Dermis microvascular lymphatic vessel endothelial cell (primary cell): ENCODE measurements at places on chromosomes 4 and X. TPM values are rescaled to one million over a fixed set of nuclear protein-coding genes. Genes with fewer than 3 reads are reported as not detected.
A peak's percentile ranks its signal among the peaks of the same experiment; 100 is the strongest.

DNA sequence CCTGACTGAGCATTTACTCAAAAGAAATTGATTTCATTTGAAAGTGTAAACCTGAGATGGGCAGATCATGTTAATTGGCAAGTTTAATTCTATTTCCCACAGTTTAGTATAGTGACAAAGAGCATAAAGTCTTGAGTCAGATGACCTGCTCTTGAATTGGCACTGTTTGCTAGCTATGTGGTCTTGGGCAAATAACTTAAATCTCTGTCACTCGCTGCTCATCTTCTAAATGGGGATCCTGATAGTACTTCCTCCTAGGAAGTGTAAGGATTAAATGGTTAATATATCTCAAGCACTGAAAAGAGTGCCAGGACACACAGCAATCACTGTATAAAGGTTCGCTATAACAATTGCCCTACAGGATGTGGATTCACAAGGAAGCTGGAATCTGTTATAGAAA lies 242.8 kb upstream of the JADE1 start:
- no peak for DNase-seq

- DNase-seq = no peak
These were observed 233.4 kb upstream of the ANXA3 start for GRCh38 chr4:78318126-78318525.

DNA sequence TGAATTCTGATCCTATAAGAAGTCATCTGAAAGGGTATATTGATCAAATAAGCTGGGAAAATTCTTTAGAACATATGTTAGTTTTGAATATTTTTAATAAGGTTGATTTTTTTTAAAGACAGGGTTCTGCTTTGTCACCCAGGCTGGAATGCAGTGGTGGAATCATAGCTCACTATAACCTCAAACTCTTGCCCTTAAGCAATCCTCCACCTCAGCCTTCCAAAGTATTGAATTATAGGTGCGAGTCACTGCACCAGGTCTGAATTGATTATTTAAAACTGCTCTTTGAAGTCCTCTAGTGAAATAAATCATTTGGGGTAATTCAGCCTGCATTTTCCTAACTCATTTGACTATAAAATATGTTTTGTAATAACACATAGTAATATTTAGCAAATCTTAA lies 812.3 kb downstream of the PDHA2 start:
- DNase-seq = no peak

DNA sequence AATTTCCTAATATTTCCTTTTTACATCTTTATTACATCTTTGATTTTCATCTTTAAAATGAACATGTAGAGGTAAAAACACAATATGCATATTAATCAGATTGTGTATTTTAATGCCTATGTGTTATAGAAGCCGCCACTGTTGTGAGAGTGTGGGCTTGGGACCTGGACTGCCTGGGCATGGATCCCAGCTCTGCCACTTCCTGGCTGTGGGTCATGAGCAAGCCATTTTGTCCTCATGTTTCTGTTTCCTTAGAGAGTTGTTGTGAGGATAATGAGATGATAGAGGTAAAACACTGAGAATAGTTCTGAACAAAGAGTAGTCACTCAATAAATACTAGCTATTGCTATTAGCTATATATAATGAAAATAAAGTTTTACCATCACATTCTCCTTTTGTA lies 38.4 kb upstream of the SCOC start:
- DNase-seq = peak; percentile 9

SLC38A5 gene
- 6.4 and 25.2 TPM in 2 replicates for total RNA-seq

GABRA4 gene
- not detected in 2 replicates for total RNA-seq

APBB2 gene
- 23.0 and 30.9 TPM in 2 replicates for total RNA-seq

TLR2 gene
- 0.13 and 0.77 TPM in 2 replicates for total RNA-seq

DNA sequence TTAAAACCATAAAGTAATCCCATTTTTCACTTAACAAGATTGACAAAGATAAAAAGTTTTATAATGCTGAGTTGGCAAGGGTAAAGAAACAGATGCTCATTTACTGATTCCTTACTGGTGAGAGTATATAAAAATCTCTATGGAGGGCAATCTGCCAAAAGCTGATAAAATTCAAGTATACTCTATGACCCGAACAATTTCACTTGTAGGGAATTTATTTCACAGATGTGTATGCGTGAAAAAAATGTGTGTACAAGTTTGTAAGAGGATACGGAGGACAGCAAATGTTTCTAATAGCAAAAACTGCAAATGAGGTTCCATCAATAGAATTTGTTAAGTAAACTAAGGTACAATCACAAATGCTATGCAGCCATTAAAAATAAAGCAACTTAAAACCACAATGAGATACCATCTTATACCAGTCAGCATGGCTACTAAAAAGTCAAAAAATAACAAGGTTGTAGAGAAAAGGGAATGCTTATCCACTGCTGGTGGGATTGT lies 23.4 kb downstream of the DHX15 start:
- DNase-seq = no peak

SHISA3 gene
- 0.13 TPM in 2 replicates for total RNA-seq

DNA sequence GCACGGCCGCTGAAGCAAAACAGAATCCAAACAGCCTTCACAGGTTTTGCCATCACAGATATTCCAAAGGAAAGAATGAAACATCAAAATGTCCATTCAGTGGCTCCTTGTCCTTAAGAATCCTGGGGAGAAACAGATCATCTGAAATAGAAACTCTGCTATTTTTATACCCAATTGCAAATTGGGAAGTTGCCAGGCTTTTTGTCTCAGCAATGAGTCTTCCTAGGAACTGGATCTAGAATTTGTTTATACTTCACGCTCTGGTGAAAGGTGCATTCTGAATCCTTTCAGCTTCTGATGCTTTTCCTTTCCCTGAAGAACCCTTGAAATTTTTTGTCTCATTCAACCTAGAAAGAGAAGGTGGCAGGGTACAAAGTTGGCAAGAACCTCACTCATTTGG lies 218.9 kb downstream of the FBXW7 start:
- no peak for DNase-seq

WDR44 gene
- 7.7 and 9.4 TPM in 2 replicates for total RNA-seq

- no peak for DNase-seq
These were observed 49.2 kb downstream of the GATB start for GRCh38 chr4:151711646-151712045.

DNA sequence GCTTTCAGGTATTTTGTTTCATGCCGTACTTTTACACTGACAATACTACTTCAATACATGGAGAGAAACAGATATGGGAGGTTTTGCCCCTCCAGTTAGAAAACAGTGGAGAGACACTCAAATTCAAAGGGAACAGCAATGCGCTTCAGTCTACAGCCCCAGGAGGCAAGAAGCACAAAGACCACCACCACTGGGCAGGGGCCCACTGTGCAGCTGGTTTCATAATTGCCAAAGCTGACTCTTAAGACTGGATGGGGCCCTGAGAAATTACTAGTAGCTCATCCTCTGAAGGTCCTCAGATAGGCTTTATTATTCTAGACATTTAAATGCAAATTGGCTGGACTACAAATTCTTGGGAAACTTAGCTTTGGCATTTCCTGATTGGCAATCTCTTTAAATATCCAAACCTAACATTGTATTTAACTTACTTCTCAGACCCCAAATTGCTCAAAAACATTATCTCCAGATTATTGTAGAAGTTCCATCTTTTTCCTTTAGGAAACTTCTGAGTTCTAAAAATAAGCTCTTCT lies 85.9 kb upstream of the GPR34 start:
- DNase-seq = no peak

GRCh38 chrX:40166582-40166981 lies 68.8 kb upstream of the BCOR start:
- no peak for DNase-seq

- DNase-seq = no peak
These were observed 62.2 kb downstream of the SPANXN3 start for GRCh38 chrX:143455046-143455445.

KIAA1210 gene
- total RNA-seq = not detected in 2 replicates

GRCh38 chr4:2046031-2046961 lies 12.8 kb upstream of the NAT8L start:
- no peak for DNase-seq

DNA sequence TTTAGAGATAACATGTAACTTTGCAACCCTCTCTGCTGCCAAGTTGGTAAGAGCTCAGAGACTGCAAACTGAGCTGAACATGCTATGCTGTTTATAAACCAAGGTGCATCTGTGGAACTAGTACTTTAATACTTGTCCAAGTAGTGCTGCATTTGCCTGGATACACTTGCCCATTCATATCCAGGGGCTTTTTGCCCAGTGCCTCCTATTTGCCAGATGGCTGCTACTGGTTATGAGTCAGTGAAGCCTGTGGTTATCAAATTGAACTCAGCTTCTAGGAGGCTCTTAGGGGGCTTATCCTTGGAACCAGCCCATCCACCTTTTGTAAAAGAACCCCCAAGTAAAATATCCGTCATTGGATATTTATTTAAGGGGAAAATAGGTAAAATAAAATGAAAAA lies 79.6 kb downstream of the AFF2 start:
- DNase-seq = no peak

MTCP1 gene
- total RNA-seq = 11.5 and 18.4 TPM in 2 replicates

GRCh38 chr4:75662626-75663025 lies 10.6 kb downstream of the G3BP2 start:
- no peak for DNase-seq

RENBP gene
- total RNA-seq = 10.1 and 40.3 TPM in 2 replicates

DNA sequence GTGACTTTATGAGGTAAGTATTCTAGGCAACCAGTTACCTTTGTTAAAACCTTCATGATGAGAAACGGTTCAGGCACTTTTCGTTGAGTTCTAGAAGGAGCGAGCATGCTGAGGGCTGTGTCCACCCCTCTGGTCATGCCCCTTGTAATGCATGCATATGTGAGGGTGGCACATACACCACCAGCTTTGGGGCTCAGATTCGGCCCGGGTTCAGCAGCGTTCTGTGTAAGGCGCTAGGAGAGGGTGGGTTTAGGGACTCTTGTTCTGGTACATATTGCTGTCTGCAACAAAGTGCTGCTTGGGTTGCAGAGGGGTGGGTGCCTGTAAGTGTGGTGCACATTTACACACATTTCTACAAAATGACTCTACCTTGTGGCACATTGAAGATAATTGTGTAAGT lies 54.5 kb downstream of the NOP14 start:
- no peak for DNase-seq

DNA sequence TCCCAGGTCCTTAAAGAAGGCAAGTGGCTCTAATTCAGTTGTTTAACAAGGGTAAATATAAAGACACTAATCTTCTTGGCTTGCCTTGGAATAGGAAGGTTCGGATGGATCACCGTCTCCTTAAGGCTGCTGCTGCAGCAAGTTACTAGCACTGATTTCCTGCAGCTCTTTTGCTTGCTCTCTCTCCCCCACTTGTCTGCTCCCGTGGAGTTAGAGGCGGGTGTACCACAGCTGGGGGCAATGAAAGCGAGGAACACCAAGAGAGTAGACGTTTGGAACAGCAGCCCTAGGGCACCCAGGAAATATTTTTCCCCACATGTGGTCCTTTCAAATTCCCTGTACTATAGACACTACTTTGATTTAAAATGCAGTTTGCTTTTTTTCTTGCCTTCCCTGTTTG lies 202.2 kb downstream of the SH2D1A start:
- no peak for DNase-seq

DNA sequence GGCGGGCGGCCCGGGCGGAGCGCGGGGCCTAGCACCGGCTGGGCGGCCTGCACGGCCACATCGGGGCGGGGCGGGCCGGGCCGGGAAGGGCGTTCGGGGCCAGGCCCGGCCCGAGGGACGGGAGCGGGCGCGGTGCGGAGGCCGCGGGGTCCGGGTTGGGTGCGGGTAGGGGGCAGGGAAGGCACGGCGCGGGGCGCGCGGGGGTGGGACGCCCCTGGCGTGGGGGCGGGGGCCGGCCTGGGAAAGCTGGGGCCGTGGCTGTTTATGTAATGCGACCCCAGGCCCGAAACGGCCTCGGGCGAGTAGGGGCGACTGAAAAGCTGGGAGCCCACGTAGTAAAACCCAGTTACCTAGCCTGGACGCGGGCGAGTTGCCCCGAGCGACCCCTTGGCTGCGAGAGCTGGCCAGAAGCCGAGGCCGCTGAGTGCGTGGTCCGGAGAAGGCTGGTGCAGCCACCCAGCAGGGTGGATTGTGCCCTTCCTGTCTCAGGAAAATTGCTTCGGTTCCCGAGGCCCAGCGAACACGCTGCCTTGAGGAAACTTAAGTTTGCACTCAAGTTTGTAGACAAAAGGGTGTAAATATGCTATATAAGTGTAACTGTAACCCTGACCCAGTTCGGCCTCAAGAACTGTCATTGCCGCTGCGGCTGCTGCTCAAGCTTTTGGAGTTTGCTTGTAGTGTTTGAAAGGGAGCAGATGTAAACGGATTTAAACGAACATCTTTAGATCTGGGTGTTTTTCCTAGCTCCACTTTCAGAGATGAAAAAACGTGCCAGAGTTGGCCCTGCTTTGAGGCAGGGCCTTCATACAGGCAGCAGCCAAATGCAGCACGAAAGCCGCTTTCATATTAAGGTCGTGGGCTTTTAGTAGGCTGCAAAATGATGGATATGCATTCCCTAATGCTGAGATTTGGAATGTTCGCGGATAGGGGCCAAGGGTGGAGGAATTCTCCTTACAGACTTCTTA lies 674 bp downstream of the SEC24B start:
- no peak for DNase-seq

DNA sequence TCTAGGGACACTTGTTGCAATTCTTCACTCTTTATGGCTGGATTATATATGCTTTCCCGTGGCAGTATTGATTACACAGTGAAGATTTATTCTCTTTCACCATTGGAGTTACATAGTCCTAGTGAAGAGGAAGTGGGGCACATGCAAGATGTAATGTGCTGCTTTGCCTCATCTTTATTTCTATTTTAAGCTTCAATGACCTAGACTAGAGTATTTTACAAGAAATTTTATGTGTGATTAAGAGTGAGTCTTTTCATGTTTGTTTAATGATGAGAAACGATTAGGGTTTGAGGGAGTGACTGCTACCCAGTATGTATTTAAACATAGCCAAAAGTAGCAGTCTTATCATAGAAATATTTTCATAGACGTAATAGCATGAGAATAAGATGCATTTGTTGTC lies 30.8 kb downstream of the DIAPH2 start:
- DNase-seq = no peak

TMEM255A gene
- total RNA-seq = not detected in 2 replicates

GRCh38 chrX:35040871-35041270 lies 98.3 kb downstream of the FAM47B start:
- DNase-seq = no peak

CACNA1F gene
- total RNA-seq = under 0.01 TPM in 2 replicates

RAB33A gene
- 0.25 and 0.26 TPM in 2 replicates for total RNA-seq
